ENCODE measurements at places on chromosomes 5 and 9.

DNA sequence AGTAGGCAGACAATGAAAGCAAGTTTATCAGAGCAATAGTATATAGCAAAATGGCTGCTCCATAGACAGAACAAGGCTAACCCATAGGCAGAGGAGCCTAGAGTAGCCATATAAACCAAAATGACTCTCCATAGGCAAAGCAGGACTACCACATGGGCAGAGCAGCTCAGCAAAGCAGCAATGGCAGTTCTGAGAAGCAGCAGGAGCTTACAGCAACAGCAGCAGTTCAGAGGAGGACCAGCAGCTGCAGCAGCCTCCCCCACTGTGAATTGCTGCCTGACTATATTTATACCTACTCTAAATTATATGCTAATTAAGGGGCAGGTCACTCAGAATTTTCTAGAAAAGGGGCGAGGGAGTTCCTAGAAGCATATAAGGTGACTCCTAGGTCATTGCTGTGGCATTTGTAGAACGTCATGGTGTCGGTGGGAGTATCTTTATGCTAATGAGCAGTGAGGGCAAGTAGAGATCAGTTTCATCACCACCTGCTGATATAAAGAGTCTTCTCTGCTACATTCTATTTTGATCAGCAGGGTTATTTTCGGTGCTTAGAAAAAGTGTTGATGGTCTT lies 1115.5 kb downstream of the DTWD2 start:
- no peak for DNase-seq

DNA sequence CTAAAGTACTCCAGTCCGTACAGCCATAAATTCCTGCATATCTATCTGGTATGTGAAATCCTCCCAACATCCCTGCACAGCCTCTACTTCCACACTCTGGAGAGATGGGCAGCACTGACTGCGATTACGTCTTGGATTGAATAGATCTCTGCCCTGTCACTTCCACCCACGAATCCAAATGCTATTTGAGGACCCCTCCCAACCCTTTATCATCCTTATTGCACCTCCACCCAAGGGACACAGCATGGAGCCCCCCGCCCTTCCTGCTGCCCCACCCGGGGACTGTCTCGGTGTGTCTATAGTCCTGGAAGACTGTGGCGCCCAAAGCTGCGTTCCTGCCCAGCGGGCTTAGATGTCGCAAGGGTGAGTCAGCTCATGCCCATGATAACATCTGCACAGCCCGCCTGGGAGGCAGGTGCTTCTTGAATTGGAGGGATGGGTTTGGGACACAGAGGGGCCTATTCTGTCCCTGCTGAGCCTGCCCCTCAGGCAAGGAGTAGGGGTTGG lies 105.7 kb upstream of the HAND1 start:
- no peak for DNase-seq

DNA sequence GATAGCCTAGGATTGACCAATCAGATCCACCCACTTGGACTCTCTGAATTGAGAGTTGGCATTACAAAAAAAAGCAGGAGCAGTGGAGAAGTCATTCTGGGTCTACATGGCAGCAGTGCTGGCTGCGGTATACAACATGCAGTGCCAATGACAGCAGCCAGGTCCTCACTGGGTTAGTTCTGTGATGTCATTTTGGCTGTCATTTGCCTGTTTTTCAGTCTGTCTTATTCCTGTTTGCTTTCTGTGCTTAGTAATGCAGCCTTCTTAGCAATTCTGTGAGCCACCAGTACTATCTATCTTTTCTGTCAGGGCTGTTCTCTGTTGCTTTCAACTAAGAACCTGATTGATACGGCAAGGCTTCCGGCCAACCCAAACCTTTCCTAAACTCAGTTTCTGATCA lies 471.8 kb downstream of the BNC2 start:
- DNase-seq = no peak

DNA sequence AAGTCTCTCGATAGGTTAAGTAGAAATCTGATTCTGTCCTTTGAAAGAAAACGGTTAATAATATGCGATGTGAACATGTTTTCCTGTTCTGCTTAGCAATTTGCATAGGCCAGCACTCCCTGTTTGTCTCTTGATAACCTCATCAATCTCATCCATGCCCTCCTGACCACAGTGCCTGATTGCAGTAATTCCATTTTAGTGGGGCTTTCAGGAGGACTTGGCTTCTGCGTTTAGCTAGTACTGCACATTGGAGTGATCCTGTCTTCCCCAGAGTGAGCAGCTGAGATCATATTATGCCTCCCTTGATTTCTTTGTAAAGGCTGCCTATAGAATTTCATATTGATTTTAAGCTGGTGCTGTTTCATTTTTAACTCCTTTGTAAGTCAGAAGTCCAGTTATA lies 335.9 kb upstream of the ISL1 start:
- DNase-seq = no peak

Data from adipocyte (in vitro differentiated cells).